Activated CD4-positive, alpha-beta T cell treated with anti-CD3 and anti-CD28 coated beads, Interleukin-10, Interleukin-2, amounts not matched to agents 100 ng/mL and 50 ng/mL, durations not matched to agents 16 hours and 8 hours (primary cell): ENCODE measurements at places on chromosomes 16 and 17.

DNA sequence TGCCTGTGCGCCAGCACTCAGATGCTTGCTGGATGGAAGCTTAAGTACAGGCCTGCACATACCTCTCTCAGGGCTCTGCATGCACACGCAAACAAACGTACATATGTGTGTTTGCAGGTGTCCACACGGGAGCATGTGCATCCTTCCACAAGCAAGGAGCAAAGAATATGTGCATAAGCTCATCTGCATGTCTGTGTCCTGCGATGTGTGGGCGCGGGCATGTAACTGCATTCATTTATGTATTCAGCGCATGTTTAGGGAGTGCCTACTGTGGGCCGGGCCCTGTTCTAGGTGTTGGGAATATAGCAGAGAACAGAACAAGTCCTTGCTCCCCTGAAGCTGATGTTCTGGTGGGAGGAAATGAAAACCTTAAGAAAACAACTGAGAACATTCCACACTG, 13.7 kb downstream of the TRPV2 start:
- no peak for DNase-seq

DNA sequence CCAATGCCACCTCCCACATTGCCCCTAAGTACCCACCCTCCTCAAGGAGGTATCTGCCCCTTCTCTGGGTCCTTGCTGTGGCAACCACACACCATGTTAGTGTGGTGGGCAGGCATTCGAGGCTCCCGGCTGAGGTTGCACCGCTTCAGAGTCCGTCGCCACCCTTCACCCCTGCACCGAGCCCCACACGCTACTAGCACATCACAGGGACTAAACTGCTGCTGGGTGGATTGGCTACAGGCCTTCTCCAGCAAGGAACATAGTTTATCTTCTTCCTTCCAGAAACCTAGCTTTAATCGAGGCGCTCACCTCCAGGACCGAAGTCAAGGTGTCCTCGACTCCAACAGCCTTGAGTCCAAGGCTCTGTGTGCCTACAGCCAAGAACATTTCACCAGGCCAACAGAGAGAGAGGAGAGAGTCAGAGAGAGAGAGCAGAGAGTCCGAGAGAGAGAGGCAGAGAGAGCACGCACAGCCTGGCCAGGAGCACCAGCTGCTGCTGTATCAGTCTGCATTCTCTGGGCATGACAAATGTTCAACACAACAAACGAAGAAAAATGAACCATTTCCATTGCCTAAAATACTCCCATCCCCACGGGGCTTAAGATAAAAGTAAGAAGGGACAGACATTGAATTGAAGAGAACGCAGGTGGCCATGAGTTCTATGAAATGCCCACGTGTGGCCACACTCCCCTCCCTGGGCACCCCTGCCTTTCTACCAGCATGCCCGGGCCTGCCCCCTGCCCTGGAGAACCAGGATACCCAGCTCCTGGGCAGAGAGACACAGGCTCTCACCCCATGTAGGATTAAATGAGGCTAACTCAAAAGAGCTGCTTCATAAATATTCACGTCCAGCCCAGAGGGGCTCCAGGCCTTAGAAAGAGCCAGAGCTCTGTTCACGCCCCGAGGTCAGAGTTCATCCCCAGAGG, 94.9 kb downstream of the RBFOX3 start:
- DNase-seq, result no peak

GRCh38 chr16:53732296-53732929, 28.5 kb downstream of the FTO start:
- no peak for DNase-seq

- no peak for DNase-seq
Observed at GRCh38 chr16:53789137-53789536, 85.2 kb downstream of the FTO start.

- peak; percentile 78 for DNase-seq
Observed at GRCh38 chr17:67386965-67387551, 10.0 kb downstream of the PITPNC1 start.
